Tracheal epithelial cell (primary cell): ENCODE measurements at places on chromosomes 3 and 15. TPM values are rescaled to one million over a fixed set of nuclear protein-coding genes. Genes with fewer than 3 reads are reported as not detected.

Gene FBXL2
- total RNA-seq = 9.4 and 20.7 TPM in 2 replicates

Gene REC114
- not detected in 2 replicates for total RNA-seq

Gene SERINC4
- not detected in 2 replicates for total RNA-seq

Gene GP5
- total RNA-seq = not detected in 2 replicates

Gene CORO2B
- total RNA-seq = 1.7 TPM in 1 of 2 replicates, not detected in the other

Gene CCRL2
- 0.24 TPM in 1 of 2 replicates, not detected in the other for total RNA-seq

Gene IL12A
- 0.72 and 1.9 TPM in 2 replicates for total RNA-seq

Gene CFAP161
- total RNA-seq = not detected in 2 replicates

Gene LCTL
- not detected in 2 replicates for total RNA-seq

Gene PHLDB2
- total RNA-seq = 43.7 and 93.7 TPM in 2 replicates
